ENCODE measurements at places on chromosomes 1 and 21.

DNA sequence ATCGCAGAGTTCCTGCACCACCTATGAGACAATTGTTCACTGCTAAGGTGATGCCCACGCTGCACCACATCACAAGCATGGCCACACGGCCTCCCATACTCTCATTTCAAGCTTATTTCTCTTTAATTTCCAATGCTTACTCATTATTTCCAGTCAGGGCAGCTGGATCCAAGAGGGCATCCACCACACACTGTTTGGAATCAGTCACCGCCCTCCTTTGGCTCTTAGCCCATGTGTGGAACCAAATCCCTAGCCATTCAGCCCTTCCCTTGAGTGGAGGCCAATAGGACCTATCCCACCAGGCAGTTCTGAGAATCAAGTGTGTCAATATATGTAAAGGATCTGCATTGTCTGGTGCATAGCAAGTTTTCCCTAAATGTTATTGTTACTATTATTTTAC, 26.3 kb upstream of the PALMD start:
- peak; percentile 69 for DNase-seq

DNA sequence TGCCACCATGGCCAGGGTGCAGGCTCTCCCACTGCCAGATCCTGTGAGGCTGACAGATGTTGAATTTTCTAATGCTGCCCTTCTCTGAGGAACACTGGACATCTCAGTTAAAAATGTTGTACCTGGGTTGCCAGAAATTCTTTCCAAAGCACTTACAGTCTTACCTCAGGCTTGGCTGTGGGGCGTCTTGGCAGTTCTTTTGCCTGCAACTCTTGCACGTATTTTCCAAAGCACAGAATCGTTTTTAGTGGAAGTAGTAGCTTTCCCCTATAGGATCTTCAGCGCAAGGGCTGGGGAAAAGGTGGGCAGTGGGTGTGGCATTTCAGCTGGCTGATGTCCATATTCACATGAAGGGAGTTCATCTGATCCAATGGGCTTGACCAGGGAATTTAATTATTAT, 53.9 kb downstream of the EDN2 start:
- no peak for DNase-seq

DNA sequence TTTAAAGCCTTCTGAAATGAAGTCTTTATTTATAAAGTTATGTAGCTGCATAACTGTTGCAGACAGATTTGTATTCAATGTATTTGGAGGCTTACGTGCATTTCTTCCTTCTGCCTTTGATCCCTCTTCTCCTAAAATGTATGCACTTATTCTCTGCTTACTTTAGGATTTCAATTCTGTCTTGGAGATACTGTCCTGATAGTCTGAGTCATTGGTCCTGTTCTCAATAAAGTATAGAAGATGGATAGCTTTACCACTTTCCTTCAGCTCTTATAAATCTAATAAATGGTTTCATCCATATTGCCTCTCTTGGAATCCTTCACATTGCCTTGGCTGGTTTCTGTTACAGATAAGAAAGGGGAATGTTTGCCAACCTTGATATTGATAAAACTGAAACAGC, 430.1 kb upstream of the CAMK1G start:
- no peak for DNase-seq

DNA sequence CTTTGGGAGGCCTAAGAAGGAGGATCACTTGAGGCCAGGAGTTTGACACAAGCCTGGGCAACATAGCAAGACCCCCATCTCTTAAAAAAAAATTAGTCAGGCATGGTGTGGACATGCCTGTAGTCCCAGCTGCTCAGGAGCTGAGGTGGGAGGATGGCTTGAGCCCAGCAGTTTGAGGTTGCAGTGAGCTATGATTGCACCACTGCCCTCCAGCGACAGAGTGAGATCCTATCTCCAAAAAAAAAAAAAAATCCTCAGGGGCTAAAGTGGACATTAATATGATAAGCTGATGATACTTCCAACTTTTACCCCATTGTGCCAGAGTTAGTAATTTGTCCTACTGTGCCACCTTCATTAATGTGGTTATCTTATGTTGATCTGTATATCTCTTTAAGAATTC, 327.8 kb upstream of the FMN2 start:
- no peak for DNase-seq

DNA sequence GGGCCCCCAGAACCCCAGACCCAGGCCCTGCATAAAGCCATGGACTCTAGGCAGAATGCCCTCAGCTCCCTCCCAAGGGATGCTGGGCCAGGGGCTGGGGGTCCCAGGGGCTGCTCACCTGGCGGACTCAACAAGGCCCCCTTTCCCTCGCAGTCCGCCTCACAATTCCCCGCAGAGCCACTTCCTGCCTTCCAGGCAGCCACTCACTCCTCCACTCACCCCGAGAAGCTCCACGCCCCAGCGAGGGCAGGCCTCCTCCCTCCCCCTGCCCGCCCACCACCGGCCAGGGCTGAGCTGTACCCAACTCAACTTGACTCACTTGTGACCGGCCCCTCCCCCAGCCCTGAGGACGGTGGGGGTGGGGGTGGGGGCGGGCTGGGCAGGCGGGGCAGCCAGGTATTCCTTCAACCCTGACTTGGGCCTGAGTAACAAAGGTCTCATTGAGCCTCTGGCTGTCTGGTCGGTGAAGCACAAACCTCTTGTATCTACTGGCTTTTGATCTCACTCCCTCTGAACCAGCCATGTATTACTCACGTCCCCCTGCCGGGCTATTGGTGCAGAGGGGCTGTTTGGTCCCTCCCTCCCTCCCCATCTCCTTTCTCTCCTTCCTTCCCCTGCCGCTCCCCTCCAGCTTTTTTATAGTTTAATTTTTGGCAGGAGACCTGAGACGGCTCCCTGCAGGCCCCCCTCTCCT, 5.9 kb downstream of the BLACAT1 start:
- no peak for DNase-seq

DNA sequence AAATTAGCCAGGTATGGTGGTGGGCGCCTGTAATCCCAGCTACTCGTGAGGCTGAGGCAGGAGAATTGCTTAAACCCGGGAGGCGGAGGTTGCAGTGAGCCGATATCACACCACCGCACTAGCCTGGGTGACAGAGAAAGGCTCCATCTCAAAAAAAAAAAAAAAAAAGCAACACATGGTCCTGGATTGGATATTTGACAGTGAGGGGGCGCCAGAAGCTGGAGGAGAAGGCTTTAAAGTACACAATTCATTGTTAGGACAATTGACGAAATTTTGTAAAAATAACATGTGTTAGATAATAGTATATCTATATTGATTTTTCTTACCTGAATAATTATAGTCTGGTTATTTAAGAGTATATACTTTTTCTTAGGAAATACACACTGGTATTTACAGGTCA, 50.2 kb upstream of the USP25 start:
- DNase-seq = no peak

DNA sequence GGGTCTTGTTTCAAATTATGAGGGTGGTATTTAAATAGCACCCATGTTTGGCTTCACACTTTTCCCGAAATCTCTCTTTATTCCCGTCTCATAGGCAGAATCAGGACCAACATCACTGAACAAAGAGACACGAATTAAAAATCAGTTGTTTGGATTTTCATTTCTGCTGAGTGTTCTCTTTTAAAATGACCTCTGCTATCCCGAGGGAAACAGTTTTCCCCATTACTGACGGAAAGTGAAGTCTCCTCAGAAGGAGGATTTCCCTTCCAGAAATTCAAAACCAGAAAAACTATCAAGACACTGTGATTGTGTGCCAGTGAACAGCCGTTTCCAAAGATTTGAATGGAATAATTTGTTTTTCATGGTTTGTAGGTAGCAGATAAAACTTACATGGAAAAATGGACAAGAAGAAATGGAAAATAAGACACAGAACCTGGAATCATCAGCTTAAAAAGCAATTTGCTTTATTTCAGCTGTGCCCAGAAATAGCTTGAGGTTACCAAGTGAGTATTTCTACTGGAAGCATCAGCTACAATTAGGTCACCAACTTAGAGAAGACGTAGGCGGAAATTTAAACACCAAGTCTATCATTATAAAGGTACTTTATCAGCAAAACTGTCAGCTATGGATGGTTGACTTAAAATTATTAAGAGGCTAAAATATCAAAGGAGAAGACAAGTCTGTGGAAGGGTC, 68.5 kb downstream of the RUNX1 start:
- DNase-seq = no peak

DNA sequence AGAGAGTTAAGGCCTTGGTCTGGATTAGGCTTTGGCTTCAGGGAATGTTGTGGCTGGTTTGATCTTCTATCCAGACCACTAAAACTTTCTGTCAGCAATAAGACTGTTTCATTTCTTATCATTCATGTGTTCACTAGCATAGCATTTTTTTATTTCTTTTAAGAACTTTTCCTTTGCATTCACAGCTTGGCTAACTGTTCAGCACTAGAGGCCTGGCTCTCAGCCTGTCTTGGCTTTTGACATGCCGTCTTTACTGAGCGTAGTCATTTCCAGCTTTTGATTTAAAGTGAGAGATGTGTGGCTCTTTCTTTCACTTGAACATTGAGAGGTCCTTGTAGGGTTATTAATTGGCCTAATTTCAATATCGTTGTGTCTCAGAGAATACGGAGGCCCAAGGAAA, 62.5 kb downstream of the RNF220 start:
- no peak for DNase-seq

DNA sequence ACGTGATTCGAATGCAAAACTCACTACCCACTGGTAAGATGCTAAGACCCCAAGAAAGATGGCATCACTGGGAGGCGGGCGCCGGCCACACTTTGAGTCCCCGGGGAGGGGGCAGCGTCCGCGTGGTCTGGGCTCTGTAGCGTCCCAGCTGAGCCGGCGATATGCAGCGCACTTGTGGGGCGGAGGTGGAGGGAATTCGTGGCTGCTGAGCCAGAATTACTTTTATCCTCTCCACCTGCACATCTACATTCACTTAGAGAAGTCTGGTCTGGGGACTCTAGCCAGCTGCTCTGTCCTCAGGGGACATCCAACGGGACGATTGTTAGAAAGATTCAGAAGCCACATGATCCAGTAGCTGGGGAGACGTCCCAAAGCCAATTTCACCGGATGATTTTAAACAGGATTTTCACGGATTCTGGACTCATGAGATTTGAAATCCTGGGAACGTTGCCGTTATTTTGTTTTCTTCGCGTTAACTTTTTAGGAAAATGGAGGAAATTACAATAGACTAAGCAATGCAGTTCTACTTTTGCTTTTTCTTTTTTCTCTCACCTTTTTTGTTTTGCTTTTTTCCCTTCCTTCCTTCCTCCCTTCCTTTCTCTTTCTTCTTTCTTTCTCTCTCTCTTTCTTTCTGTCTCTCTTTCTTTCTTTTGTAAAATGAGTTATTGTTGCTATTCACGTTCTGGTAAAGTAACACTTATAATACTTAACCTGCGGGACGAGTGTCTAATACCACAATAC, 1.3 kb downstream of the JAM2 start:
- DNase-seq = peak; percentile 6

GRCh38 chr21:46518983-46519583, 60.4 kb downstream of the DIP2A start:
- no peak for DNase-seq

DNA sequence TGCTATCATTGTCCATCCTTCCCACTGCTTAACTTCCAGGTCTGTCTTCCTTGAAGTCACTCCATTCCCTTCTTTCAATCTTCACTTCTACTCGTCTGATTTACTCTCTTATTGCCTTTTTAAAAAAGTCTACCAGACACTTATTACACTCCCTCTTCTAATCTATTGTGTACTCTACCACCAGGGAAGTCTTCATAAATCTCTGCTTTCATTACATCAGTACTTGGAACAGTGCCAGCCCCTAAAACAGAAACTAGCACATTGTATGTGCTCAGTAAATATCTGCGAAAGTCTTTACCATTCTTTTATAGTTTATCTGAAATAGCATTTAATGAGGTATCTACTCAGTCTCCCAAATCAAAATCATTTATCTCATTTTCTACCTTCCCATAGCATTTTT, 236.4 kb downstream of the USH2A start:
- DNase-seq = no peak

DNA sequence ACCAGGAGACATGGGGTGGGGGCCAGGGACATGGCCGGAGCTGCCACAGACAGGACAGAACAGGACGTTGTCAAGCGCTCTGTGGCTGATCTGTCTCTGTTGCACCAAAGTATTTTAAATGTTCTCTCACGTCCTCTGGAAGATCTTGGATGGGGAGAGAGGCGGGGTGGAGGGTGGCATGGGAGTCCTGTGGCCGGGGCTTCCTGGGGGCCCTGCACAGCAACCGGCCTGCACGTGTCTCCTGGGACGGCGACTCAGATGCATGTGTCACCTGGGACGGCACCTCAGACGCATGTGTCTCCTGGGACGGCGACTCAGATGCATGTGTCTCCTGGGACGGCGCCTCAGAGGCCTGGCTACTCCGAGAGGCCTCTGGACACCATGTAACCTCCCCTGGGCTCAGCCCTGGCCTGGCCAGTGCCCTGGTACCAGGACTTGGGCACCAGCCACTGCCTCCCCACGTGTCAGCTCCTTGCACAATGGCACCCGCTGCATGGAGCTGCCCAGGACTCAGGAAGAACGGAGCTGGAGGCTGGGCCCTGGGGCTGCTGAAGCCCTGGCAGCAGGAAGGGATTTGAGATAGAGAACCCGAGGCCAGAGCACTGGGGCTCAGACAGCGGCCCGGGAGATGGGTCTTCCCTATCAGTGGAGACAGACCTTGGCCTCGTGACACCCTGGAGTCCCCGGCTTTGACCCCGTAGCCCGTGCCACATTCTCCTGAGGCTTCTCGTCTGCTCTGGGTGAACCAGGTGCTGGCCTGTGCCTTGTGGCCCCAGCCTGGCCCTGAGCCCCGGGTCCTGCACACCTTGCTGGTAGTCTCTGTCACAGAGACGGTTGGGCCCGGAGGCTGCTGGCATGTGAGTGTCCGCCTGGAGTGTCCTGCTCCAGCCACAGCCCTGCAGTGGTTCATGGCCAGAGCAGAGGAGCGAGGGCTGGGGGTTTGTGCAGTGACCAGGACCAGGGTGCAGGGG, 14.7 kb upstream of the SLC19A1 start:
- DNase-seq = no peak

DNA sequence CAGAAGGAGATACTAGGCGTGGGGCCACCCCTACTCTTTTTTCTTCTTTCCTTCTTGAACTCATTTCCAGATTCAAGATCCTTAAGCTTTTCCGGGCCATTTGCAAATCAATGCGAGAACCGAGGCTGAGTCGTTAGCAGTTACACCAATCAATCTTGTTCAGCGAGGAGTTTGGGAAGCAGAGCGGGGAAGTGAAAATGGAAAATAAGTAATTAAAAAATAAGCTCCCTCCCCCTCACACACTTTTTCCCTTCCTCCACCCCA, 1.7 kb upstream of the NEGR1 start:
- DNase-seq = no peak
